ENCODE measurements at places on chromosomes 1 and 21.

- peak; percentile 52 for DNase-seq
Measured at GRCh38 chr1:206581571-206581981, 30.7 kb downstream of the EIF2D start.

DNA sequence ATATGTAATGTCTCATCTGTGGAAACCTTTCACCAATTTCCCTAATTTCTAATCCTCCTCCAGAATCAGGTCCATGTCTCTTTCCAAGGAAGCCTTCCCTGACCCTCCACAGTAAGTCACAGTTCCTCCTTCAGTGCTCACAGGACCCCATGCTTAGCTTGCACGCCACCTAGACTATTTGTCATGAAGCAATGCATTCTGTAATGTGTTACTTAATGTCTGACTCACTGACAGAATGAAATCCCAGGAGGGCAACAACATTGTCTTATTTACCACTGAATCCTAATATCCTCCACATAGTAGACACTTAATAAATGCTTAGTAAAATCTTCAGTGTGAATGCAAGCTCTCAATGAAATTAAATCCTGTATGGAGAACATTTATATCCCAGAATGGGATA lies 245.9 kb upstream of the PLD5 start:
- DNase-seq: no peak

DNA sequence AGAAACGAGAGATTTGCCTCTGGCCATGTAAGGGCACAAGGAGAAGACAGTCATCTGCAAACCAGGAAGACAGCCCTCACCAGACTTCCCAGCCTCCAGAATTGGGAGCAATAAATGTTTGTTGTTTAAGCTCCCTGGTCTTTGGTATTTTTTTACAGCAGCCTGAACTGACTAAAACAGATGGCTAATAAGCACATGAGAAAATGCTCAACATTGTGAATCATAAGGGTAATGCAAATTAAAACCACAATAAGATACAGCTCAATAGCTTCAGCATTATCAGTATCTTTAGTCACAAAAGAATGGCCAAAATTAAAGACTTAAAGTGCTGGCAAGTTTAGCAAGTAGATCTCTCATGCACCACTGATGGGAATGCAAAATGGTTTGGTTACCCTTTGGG lies 11.7 kb downstream of the UBE2G2 start:
- no peak for DNase-seq

- DNase-seq: peak; percentile 58
Measured at GRCh38 chr1:231931846-231932454, 305.4 kb downstream of the DISC1 start.

DNA sequence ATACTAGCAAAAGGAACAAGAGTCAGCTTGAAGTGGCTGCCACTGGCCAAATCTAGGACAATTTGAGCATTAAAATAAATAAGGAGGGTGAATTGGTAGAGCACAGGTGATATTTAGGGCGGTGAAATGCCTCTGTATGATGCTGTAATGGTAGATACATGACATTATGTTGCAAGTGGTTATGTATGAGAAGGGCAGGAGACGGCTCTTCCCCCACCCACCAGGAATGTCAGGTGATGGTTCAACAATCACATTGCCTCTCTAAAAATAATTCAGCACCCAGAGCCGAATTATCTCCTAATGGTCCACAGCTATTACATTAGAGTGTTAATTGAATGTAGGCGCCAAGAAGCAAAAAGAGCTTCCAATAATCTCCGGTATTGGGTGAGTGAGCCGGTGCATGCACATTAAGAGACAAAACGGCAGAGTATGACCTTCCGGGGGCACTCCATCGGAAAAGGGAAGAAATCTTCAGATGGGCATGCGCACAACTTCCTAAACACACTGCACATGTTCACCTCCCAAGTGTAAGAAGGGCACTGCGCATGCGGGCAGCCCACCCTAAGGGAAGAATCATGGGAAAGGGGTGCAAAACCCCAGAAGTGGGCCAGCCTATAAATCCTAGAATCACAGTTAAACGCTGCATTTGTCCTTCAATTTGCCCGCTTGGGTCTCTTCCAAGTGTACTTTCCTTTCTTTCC lies 6.8 kb upstream of the IFNAR1 start:
- DNase-seq: no peak

DNA sequence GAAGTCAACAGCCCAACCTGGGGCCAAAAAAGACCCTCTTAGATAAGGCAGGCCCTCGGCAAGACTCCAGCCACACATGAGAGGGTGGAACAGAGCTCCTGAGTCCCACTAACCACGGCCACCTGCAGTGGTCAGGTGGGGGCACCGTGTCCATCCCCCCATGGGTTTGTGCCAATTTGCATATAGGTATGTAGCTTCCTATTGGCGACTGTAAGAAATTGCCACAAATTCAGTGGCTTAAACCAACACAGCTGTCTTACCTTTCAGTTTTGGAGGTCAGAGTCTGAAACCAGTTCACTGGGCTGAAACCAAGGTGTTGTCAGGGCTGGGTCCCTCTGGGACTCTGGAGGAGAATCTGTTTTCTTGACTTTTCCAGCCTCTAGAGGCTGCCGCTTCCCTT lies 59.3 kb downstream of the COL18A1 start:
- DNase-seq: no peak

DNA sequence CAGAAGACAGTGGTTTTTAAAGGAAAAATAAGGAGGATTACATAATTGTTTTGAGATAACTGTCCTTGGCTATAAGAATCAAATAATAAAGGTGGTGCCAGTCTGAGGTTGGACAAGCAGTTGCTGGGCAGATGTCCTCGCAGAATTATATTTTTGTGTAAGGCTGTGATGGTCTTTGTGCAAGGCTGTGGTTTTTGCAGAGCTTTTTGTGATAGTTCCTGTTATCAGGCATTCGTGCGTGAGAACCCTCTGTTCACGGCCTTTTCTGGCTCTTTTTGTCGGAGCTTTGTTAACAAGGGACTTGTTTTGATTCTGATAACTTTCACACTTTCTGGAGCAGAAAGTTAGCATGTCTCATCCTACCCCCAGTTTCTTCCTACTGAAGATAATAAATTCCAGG lies 33.4 kb downstream of the SH3BP5L start:
- DNase-seq: no peak

- no peak for DNase-seq
Measured at GRCh38 chr1:93827633-93828366, 51.2 kb downstream of the DNTTIP2 start.

DNA sequence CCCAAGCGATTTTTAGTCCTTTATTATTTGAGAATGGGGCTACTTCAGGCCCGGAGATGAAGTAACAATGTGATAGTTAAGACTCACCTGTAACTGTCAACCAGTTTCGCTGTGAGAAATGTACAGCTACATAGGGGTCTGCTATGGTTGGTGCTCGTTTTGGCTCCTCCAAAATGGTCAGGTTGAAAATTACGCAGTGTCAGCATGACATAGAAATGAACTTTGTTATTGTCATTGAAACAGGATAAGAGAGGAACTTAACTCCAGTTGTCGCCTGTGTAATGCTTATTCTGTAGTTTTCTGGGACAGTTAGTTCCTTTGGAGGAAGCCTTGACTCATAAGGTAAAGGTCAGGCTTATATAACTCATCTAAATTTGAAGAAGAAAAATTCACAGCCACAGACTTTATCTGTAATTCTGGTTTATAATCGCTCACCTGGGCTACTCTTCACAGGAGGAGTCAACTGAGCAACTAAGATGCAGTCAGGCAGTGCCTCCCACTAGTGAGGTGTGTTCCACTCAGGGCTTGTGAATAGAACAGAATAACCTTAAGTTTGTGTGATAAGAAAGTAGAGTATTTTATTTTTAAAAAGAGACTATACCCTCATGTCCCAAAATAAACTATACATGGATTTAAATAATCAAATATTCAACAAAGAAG lies 130.9 kb downstream of the CD247 start:
- DNase-seq: no peak

GRCh38 chr21:28154121-28154520 lies 838.6 kb downstream of the LTN1 start:
- DNase-seq: no peak

GRCh38 chr1:224783006-224783651 lies 146.3 kb upstream of the DNAH14 start:
- DNase-seq: no peak

GRCh38 chr1:203338335-203339036 lies 12.4 kb downstream of the FMOD start:
- peak; percentile 76 for DNase-seq

- peak; percentile 50 for DNase-seq
Measured at GRCh38 chr1:10338047-10338446, 60.8 kb upstream of the PGD start.

DNA sequence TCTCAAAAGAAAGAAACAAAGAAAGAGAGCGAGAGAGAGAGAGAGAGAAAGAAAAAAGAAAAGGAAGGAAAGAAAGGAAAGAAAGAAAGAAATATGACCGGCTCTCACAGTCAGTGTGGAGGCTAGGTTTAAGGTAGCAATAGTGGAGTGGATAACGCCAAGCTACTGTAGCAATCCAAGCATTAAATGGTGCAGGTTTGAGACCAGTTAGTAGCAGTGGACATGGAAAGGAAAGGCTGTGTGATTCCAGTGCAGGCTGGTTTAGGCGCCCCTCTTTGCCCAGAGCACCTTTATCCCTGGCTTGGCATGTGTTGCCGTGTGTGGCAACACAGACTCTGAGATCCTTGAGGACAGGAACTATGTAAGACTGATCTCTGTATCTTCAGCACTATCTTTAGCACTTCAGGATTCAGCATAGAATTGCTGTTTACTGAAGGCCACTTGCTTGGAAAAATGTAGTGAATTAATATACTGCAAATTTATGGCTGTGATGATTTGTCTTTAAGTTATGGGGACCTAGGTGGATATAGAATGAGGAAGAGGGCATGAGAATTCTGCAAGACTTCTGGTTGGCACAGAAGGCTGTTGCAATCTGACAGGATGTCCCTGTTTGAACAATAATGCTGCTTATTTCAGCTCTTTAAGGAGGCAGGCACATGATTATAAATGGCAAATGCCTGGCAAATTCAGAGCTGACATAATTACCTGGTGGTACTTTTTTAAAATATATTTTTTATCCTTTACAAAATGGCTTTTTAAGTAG lies 10.8 kb upstream of the OSBPL9 start:
- no peak for DNase-seq

All from activated naive CD4-positive, alpha-beta T cell treated with anti-CD3 and anti-CD28 coated beads, Interleukin-2, amount 10 ng/mL, durations not matched to agents 7 days and 5 days (primary cell).